H7 (cell line): ENCODE measurements at places on chromosomes 5 and 9.
A peak's percentile ranks its signal among the peaks of the same experiment; 100 is the strongest.

DNA sequence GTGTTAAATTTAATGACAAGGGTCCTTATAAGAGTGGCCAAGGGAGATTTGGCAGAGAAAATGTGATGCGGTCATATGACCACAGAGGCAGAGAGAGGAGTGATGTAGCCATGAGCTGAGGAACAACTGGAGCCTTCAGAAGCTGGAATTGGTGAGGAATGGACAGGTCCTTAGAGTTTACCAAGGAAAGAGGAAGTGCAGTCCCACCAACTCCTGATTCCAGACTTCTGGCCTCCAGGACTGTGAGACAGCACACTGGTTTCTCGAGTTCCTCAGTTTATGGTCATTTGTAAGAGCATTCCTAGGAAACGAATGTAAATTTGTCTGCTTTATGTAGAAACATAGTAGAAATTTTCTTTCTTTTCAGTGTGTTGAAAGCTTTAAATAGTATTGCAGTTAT is 410.1 kb downstream of the CDH18 start:
- DNase-seq = no peak

DNA sequence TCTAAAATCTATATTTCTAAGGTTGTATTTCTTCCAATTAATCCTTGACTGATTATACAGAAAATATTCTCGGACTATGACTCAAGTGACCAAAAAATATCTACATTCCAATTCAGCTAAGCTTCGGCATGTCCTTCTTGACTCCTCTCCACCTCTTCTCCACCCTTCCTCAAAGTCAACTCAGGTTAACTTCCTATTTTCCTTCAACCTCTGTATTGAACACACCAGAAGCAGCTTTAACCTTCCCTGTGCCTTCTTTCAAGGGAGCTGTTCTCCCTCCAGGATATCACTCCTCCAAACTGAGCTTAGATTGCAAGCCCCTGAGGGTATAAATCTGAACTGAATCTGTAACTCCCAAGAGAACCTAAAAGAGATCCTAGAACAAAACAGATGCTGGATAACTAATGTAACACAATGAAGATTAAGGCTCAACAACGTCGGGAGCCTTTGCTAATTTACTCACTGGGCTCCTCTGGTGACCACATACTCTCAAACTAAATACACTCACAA is 1.1 kb downstream of the SLCO4C1 start:
- no peak for DNase-seq

DNA sequence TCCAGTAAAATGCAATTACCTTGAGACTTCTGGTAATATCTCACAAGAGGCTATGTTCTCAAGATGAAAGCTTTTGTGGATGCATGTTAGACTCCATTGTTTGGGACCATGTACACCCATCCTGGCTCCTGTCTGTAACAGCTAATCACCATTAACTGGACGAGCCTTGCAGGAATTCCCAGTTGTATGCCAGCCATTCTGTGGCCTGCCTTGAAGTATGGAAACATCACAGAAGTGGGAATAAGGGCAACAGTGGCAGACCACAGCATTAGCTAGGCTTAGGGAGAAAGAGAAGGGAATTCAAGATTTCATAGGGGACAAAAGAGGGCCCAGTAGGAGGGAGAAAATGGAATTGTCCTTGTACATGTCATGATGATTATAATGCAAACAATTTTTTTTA is 79.0 kb downstream of the RORB start:
- no peak for DNase-seq

- no peak for DNase-seq
Observed at GRCh38 chr5:94244921-94245320, 373.5 kb downstream of the KIAA0825 start.

DNA sequence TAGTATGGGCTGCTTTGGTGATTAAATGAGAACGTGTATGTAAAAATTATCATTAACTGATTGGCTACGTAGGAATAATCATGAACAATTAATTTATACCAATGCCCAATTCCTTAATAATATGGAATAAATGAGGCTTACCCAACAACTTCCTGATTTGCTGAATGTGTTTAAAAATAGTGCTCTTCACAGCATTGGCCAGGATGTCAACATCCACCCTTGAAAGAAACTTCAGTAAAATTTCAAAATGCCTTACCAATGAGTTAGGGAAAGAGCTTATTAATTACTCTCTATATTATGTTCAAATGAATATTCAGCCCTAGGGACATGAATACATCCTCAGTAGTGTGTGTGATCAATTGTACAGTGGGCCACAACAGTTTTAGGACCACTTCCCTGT is 401.4 kb downstream of the PSAT1 start:
- DNase-seq = no peak

GRCh38 chr5:112174959-112175594 is 244.0 kb downstream of the EPB41L4A start:
- DNase-seq = peak; percentile 41

- DNase-seq = no peak
Observed at GRCh38 chr9:20754556-20754955, 70.5 kb downstream of the FOCAD start.

DNA sequence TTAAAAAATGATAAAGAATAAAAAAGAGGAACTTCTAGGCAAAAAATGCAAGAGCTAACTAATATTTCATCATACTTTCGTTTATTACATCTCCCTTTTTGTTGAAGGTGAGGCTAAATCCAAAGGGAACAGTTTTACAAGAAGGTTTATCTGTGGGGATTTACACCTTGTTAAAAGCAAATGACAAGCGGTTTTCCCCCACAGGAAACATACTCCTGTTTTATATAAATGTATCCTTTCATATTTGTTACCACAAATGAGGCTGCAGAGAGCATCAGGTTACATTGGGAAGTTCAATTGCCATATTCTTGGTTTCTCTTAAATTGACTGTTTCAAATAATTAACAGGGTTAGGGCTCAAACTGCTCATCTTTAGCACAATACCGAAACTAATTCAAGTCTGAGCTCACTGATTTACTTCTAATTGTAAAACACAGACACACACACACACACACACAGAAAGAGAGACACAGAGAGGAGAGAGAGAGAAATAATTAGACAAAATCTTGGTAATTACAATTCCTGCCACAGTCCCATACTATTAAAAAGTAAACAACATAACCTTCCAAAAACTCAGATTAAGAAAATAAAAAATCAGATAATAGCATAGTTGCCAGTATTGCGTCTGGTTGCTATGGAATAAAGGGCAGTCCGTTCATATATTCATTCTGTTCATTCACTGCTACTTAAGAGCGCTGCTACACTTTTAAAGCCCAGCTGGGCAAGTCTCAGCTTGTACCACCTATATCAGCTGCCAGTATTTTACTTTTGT is 17.1 kb downstream of the RFX3 start:
- no peak for DNase-seq

- DNase-seq = peak; percentile 74
Observed at GRCh38 chr5:140351609-140352334, 5.4 kb upstream of the HBEGF start.

DNA sequence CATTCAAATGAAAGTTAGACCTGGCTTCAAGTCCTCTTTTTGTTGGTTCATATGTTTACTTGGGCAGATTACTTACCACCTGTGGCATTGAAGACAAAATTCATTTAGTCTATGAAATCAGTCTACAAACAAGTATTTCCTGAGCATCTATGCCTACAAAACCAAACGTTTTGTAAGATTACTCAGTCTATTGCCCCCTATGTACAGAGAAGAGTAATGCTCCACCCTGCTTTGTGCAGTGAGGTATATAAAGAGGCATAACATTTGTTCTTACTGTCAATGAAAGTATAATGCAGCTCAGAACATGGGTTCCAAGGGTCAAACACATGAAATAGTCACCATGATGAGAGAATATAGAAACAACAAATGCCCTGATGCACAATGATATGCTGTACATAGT is 580.7 kb downstream of the KIF4B start:
- no peak for DNase-seq

- peak; percentile 83 for DNase-seq
Observed at GRCh38 chr5:151047814-151048425, 27.5 kb downstream of the GPX3 start.

- no peak for DNase-seq
Observed at GRCh38 chr9:108980893-108981292, 32.4 kb downstream of the CTNNAL1 start.

DNA sequence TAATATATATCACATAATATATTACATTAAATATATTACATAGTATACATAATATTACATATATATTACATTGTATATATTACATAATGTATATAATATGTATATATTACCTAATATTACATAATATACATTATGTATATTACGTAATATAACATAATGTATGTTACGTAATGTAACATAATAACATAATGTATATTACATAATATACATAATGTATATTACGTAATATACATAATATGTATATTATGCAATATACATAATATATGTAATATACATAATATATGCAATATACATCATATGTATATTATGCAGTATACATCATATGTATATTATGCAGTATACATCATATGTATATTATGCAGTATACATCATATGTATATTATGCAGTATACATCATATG is 19.1 kb downstream of the CYLC2 start:
- DNase-seq = no peak

- peak; percentile 78 for DNase-seq
Observed at GRCh38 chr5:16179511-16179935, at the start of gene MARCHF11. MARCHF11 (minus strand) TSS chr5:16179791; CDS start chr5:16179575, 216 bp downstream.

DNA sequence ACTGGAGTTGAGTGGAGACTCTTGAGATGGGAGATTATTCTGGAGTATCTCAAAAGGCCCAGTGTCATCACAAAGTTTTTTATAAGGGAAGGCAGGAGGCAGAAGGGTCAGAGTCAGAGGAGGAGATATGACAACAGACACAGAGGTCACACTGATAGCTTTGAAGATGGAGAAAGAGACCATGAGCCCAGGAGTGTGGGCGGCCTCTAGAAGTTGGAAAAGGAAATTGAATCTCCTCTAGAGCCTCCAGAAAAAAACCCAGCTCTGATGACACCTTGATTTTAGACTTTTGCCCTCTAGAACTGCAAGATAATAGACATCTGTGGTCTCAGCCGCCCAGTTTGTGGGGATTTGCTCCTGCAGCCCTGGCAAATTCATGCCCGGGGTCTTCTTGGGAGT is 64.8 kb upstream of the SPTLC1 start:
- DNase-seq = no peak
